Uterus (tissue), 4 donors: ENCODE measurements at places on chromosomes 7 and 10. TPM values are rescaled to one million over a fixed set of nuclear protein-coding genes. Genes with fewer than 3 reads are reported as not detected.

The FAM131B gene
- 10.6 TPM for total RNA-seq

The HHEX gene
- 33.2 TPM for total RNA-seq

The RASSF4 gene
- 8.4 TPM for total RNA-seq

The ANKRD30A gene
- not detected for total RNA-seq

The CHST3 gene
- total RNA-seq, result 44.7 TPM

The SAMD9 gene
- 12.6 TPM for total RNA-seq

The TCTN3 gene
- 32.6 TPM for total RNA-seq

The GPR26 gene
- total RNA-seq, result not detected

The PRRT4 gene
- total RNA-seq, result not detected

The SAP25 gene
- 6.0 TPM for total RNA-seq

The FAM241B gene
- 5.4 TPM for total RNA-seq

The VENTX gene
- total RNA-seq, result 1.3 TPM

The OR2A12 gene
- total RNA-seq, result not detected

The IMMP2L gene
- 41.7 TPM for total RNA-seq

The FBXL13 gene
- 1.2 TPM for total RNA-seq

The MAGI2 gene
- total RNA-seq, result 7.2 TPM

The METTL27 gene
- 9.3 TPM for total RNA-seq

The SEC61G gene
- 530 TPM for total RNA-seq

The UBE2D1 gene
- 24.7 TPM for total RNA-seq

The LRRN3 gene
- total RNA-seq, result not detected

The FEZF1 gene
- total RNA-seq, result not detected

The MRPS24 gene
- total RNA-seq, result 134 TPM

The MRLN gene
- not detected for total RNA-seq

The SCD gene
- total RNA-seq, result 9.1 TPM

The DNAJB9 gene
- total RNA-seq, result 47.6 TPM

The GALNT17 gene
- total RNA-seq, result 4.4 TPM

The HOXA3 gene
- 34.5 TPM for total RNA-seq

The CPVL gene
- 8.5 TPM for total RNA-seq

The ITIH2 gene
- not detected for total RNA-seq

The AKR1D1 gene
- total RNA-seq, result not detected

The DCLRE1C gene
- total RNA-seq, result 10.5 TPM

The PPP1R9A gene
- total RNA-seq, result 7.7 TPM
